ENCODE measurements at places on chromosomes 1 and 21. TPM values are rescaled to one million over a fixed set of nuclear protein-coding genes. Genes with fewer than 3 reads are reported as not detected.

DNA sequence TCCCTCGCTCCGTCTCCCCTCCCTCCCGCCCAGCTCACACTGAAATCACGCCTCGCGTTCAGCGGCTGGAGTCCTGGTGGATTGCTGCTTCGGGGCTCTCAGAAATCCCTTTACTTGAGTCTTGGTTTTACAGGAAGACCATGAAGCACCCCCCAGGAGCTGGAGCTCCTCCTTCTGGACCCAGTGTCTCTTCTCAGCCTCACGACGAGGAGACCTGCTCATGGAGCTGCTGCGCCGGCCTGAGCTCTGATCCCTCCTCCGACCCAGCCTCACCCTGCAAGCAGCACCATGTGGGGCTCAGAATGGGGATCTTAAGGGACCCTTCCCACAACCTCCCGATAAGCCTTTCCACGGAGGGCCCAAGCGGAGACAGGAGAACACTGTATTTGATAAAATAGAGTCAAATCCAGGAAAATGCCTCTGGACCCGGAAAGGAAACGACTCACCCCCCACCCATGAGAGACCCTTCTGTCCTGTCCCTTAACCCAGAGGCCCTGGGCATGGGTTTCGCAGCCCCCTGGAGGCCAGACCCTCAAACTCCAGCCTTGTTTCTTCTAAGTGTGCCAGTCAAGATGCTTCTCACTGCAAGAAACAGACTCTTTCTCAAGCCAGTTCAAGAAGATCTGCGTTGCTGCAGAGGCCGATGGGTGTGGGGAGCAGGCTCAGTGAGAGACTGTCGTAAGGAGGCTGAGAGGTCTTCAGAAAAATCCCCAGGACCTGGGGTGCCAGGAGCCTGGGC is 26.1 kb downstream of the PDE9A start:
- no peak for DNase-seq

GRCh38 chr21:45374826-45375455 is 30.0 kb upstream of the COL18A1 start:
- no peak for DNase-seq

DNA sequence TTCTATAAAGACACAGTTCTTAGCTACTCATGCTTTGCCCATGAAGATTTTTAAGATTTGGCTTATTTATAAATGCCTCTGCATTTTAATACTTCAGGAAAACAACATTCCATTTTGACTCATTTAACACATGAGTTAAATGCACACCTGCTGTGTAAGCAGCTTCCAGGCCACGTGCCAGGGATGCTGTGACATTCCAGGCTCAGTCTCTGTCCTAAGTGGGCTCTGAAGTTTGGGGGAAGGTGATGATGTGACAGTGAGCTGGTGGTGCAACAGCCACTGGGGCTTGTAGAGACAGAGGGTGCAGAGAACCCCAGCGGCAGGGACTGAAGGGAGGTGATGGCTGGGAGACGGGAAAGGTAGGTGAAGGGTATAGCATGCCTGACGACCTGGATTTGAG is 40.7 kb downstream of the HHAT start:
- DNase-seq = no peak

DNA sequence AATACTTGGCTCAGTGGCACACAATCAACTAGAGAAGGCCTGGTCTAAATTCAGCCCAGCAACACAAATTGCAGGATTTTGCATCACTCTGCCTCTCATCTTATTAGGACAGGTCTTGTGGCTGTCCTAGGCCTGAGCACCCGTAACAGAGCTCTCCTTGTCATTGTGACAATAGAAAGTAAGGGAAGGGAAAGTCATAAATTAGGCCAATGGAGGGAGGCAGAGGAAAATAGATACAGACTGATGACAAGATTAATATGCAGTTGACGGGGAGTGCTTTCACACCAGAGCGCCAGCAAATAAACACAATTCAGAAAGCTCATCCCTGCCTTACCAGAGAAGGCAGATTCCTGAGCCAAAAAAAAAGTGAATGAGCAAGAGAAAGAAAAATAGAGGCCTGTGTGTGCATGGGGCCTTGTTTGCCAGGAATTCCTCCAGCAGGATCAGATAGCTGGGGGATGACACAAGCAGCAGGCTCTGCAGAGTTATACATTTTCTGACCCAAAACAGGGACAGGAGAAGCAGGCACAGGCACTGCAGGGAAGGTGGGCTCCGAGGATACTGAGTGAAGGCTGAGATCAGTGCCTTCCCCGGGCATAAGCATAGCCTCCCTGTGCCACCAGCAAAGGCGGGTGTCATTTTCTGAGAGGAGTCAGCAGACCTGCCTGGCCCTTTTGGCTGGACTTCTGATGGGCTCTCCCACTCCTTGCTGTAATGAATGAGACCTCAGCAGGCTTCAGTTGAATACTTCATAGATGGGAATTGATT is 110.0 kb upstream of the SPAG17 start:
- DNase-seq = no peak

DNA sequence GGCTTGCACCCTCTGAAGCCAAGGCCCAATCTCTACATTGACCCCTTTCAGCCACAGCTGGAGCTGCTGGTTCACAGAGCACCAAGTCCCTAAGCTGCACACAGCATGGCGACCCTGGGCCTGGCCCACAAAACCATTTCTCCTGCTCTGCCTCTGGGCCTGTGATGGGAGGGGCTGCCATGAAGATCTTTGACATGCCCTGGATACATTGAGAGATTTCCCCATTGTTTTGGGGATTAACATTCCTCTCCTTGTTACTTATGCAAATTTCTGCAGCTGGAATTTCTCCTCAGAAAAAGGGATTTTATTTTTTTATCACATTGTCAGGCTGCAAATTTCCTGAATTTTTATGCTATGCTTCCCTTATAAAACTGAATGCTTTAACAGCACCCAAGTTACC is 235.8 kb downstream of the COL11A1 start:
- DNase-seq = no peak

GRCh38 chr1:230127105-230128054 is 60.3 kb downstream of the GALNT2 start:
- DNase-seq = no peak

DNA sequence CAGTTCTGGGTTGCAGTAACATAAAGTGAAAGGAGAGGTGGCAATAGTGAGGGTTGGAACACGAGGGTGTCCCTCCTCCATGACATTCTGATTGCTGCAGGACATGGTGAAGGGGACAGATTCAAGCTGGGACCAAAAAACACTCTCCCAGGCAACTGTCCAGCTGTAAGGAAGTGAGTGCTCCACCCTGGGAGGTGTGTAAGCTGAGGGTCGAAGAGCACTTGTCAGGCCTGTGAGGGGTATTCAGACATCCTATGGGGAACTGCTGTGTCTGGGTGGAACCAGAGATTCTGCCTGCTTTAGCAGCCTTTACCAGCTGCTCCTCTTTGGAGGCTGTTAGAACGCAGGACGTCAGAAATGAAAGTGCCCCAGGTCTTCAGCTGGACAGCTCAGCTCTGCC is 212.1 kb downstream of the TRABD2B start:
- DNase-seq = no peak

GRCh38 chr1:30639881-30640452 is 83.4 kb downstream of the MATN1 start:
- DNase-seq = no peak

- DNase-seq = no peak
Observed at GRCh38 chr1:38074302-38074677, 27.7 kb upstream of the POU3F1 start.

DNA sequence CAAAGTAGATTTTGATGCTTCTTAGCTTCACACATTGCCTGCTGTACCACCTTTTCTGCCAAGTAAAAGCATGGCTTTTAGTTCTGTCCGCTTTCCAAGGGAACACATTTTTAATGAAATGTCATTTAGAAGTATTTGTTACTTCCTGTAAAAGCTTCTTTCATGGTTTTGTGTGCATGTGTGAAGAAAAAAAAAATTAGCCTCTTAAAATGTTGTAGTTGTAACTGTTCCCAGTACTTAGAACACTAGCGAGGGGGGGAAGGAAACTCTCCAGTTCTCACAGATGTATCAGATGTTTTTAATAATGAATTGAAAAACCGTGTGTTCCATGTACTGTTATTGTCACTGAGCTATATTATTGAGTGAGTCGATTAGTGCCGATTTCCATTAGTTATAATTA is 568.3 kb upstream of the ADGRL2 start:
- peak; percentile 6 for DNase-seq

- DNase-seq = no peak
Observed at GRCh38 chr1:92473781-92474495, 12.8 kb downstream of the GFI1 start.

DNA sequence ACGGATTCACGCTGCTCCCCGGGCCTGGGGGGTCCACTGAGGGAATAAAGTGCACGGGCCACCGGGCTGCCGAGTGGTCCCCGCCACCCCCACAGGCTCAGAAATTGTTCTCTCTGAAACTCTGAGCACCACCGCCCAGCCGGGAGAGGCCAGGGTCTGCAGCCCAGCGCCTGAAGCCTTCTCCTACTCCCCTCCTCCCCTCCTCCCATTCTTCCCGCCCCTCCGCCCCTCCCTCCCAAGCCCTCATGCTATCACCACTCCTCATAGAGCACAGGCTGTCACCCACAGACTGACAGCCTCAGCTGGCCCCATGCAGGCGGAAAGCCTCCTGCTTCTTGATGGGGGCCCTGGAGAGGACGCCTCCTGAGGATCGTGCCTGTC is 707 bp upstream of the GPR153 start:
- DNase-seq = no peak

GRCh38 chr1:41627491-41628280 is 143.2 kb upstream of the EDN2 start:
- no peak for DNase-seq

- peak; percentile 46 for DNase-seq
Observed at GRCh38 chr1:182350839-182351238, 40.8 kb downstream of the GLUL start.

- DNase-seq = no peak
Observed at GRCh38 chr1:23303524-23303923, 40.6 kb downstream of the HNRNPR start.

DNA sequence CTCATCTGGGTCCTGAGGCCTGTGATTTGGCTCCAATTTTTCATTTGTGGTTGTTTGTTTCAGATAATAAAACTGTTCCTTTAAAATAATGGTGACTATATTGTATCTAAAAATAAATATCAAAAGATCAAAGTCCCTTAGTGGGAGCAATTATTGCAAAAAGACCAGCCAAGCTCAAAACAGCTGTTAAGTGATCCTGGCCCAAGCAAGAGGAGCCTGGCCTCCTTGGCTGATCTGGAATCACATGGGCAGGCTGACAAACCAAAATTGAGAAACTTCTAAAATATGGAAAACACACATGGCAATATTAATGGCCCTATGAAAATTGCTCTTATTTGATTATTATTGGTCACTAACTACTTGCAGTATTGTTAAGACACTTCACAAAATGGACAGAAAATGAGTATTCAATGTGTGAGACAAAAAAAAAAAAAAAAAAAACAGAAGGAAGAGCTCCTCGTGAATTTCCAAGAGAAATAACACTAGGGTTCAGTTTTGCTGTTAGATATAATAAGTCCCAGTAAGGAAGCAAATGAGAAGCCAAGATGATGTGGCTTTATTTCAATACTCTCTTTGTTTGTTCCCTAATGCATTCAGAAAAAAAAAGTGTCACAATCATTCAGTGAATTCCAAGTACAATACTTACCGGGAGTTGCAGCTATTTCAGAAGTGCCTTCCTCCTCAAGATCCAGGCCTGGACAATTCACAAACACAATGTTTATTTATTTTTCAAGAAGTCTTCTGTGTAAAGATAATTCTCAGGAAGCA is 105.1 kb downstream of the SEC16B start:
- DNase-seq = no peak

- DNase-seq = no peak
Observed at GRCh38 chr1:192235127-192235526, 76.9 kb downstream of the RGS18 start.

DNA sequence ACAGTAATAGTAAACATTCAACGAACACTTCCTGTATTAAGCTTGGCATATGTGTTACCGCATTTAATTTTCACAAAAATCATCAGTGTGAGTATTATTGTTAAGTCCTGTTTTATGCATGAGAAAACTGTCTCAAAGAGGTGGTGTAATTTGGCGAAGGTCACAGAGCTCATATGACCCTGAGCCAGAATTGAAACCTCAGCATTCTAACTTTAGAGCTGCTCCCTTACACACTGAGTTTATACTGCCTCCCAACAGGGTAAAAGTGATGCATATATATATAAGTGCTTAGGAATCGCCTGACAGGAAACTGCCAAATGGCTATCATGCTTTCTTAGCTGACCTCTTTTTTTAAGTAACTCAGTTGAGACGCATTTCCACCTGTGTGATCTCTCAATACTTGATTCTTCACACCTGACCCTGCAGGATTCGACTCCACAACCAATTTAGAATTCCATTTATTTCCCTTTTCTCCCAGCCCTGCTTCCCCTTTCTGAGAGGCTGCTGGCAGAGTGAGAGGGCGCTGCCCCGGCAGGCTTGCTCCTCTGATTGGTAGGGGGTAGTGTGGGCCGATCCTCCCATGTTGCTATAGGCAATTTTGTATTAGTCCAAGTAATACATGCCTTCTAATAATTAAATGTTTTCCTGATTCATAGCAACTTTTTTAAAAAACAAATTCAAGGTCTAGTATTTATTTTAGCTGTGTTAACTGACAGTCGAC is 40.5 kb downstream of the ZBTB40 start:
- no peak for DNase-seq

- no peak for DNase-seq
Observed at GRCh38 chr21:45748593-45748992, 105.1 kb downstream of the PCBP3 start.

GRCh38 chr1:19457607-19458006 is 27.7 kb downstream of the CAPZB start:
- no peak for DNase-seq

DNA sequence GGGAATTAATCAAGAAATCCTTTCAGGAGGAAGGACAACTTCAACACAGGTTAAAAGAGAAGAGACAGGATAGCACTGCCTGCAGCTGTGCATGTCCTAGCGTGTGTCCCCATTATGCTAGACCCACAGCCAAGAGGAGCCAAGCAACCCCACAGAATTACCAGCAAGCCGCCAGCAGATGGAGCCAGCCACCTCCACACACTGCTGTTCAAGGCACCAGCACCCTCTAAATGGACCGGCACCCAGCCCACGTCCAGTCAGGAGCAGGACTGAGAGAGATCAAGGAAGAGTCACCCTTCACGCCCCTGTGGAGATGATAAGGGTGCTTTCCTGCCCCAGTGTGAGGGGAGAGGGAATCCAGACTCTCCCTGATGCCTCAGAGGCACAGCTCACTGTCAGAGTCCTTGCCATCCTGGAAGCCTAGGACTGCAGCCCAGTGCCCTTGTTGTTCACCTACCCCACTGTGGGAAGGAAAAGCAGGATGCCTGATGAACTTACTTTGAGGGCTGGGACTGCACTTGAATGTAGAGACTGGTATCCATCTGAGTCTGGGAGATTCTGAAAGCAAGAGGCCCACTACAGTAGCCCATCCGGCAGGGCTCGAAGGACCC is 37.1 kb upstream of the CTTNBP2NL start:
- DNase-seq = peak; percentile 59

GRCh38 chr1:44723064-44723463 is 7.9 kb downstream of the RNU5D-1 start:
- DNase-seq = no peak

- DNase-seq = no peak
Observed at GRCh38 chr1:37068897-37069296, 34.6 kb upstream of the GRIK3 start.

FAM110D gene
- not detected for total RNA-seq

THEM5 gene
- not detected for total RNA-seq

LCE2A gene
- total RNA-seq = 0.43 TPM

WDR64 gene
- not detected for total RNA-seq

NBPF4 gene
- total RNA-seq = under 0.01 TPM

LCE1D gene
- total RNA-seq = not detected

C1orf185 gene
- total RNA-seq = not detected

KAZN gene
- total RNA-seq = 8.6 TPM

All from fibroblast of villous mesenchyme (primary cell).